Activated T-helper 2 cell treated with anti-CD3 and anti-CD28 coated beads, Interferon-gamma antibody, Interleukin-2, Interleukin-4, amounts not matched to agents 10 μg/mL and 5 μg/mL and 100 μg/mL, durations not matched to agents 14 hours and 24 hours and 36 hours (primary cell): ENCODE measurements at places on chromosomes 5 and 9. TPM values are rescaled to one million over a fixed set of nuclear protein-coding genes. Genes with fewer than 3 reads are reported as not detected.

Gene NR5A1
- total RNA-seq = not detected in 2 replicates

Gene CAMSAP1
- total RNA-seq = 44.2 and 44.4 TPM in 2 replicates

Gene SHC3
- not detected in 2 replicates for total RNA-seq

Gene CER1
- not detected in 2 replicates for total RNA-seq

Gene CACNA1B
- total RNA-seq = 0.02 TPM in 1 of 2 replicates, not detected in the other

Gene SECISBP2
- total RNA-seq = 51.3 and 53.5 TPM in 2 replicates

Gene CCIN
- total RNA-seq = not detected in 2 replicates

Gene NUP214
- 67.4 and 78.1 TPM in 2 replicates for total RNA-seq

Gene MAST4
- 5.4 and 6.1 TPM in 2 replicates for total RNA-seq

Gene PCDHB10
- not detected in 2 replicates for total RNA-seq

Gene RMI1
- 26.1 and 27.3 TPM in 2 replicates for total RNA-seq

Gene SLC25A2
- 0.16 TPM in 1 of 2 replicates, not detected in the other for total RNA-seq

Gene ANKRD33B
- 31.1 and 31.5 TPM in 2 replicates for total RNA-seq

Gene HARS2
- 28.0 and 30.1 TPM in 2 replicates for total RNA-seq

Gene HK3
- total RNA-seq = 0.25 and 0.52 TPM in 2 replicates

Gene SLC45A2
- not detected in 2 replicates for total RNA-seq

Gene LCNL1
- not detected in 2 replicates for total RNA-seq

Gene IL3
- 140 and 142 TPM in 2 replicates for total RNA-seq

Gene GCNT4
- 0.28 and 0.37 TPM in 2 replicates for total RNA-seq

Gene CYLC2
- total RNA-seq = not detected in 2 replicates

Gene ABO
- 0.14 and 0.30 TPM in 2 replicates for total RNA-seq

Gene SPTAN1
- total RNA-seq = 286 and 303 TPM in 2 replicates

Gene LHX3
- not detected in 2 replicates for total RNA-seq

Gene BASP1
- total RNA-seq = 0.64 and 0.73 TPM in 2 replicates

Gene CCNI2
- 7.6 and 7.7 TPM in 2 replicates for total RNA-seq

Gene FOXD4L4
- total RNA-seq = 0.11 TPM in 1 of 2 replicates, not detected in the other

Gene MATR3
- 259 TPM in 2 replicates for total RNA-seq

Gene TLE4
- total RNA-seq = 20.7 and 21.7 TPM in 2 replicates

Gene ZNF483
- total RNA-seq = 3.1 and 3.2 TPM in 2 replicates

Gene ZNF300
- total RNA-seq = 0.39 and 0.52 TPM in 2 replicates

Gene CCNO
- total RNA-seq = 0.27 TPM in 1 of 2 replicates, not detected in the other
